ENCODE measurements at places on chromosomes 11 and 22. TPM values are rescaled to one million over a fixed set of nuclear protein-coding genes. Genes with fewer than 3 reads are reported as not detected.

MUC5B gene
- not detected for total RNA-seq

WNT7B gene
- 34.6 TPM for total RNA-seq

DSCAML1 gene
- total RNA-seq = 9.0 TPM

MUC5AC gene
- total RNA-seq = not detected

MS4A6A gene
- not detected for total RNA-seq

RPLP2 gene
- total RNA-seq = 1,149 TPM

MMP13 gene
- total RNA-seq = 0.33 TPM

ARRB1 gene
- 6.0 TPM for total RNA-seq

TLCD5 gene
- total RNA-seq = 9.1 TPM

SLC17A6 gene
- not detected for total RNA-seq

TRIM6 gene
- 6.1 TPM for total RNA-seq

KCNJ4 gene
- not detected for total RNA-seq

TSSK2 gene
- not detected for total RNA-seq

DENND6B gene
- 9.8 TPM for total RNA-seq

SORL1 gene
- 8.0 TPM for total RNA-seq

FOLH1 gene
- not detected for total RNA-seq

FAM83F gene
- 0.16 TPM for total RNA-seq

BIK gene
- 9.5 TPM for total RNA-seq

PDGFB gene
- 48.2 TPM for total RNA-seq

ANO5 gene
- total RNA-seq = 0.76 TPM

All from mesangial cell (primary cell).